ENCODE measurements at places on chromosomes 11 and 22.

DNA sequence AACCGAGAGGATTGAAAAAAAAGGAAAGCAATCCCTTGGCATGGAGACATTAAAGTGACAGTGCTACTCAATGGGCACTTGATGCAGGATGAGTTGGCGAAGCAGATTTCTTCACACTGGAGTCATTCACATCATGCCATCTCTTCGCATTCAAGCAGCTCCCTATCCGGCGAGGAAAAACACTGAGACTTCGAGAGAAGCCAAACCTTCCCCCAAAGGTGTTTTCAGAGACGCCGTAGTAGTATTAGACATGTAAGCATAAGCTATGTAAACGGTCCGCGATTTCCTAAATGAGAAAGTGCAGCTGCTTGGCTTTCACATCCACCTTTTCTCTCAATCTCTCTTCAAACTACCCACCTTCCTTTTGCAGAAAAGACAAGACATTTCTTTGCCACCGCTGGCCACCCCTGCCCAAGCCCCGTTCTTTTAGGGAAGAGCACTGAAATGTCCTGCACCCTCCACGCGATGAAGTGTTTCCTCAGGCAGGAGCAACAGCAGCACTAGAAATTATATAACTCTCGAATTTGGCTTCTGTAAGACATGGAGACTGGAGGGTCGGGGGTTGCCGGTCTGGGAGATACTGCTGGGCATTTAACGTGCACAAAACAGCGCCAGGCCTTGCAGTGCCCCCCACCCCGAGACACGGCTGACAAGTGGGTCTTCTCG is at the start of gene DLG2:
TSS of gene DLG2 (minus strand) at position 13 of the 666 bp plus-strand sequence.
- DNase-seq = peak; percentile 42

GRCh38 chr11:78727816-78728215 is 153.2 kb upstream of the NARS2 start:
- DNase-seq = no peak

GRCh38 chr11:74949753-74950137 is 679 bp downstream of the SPCS2 start:
- DNase-seq = no peak

DNA sequence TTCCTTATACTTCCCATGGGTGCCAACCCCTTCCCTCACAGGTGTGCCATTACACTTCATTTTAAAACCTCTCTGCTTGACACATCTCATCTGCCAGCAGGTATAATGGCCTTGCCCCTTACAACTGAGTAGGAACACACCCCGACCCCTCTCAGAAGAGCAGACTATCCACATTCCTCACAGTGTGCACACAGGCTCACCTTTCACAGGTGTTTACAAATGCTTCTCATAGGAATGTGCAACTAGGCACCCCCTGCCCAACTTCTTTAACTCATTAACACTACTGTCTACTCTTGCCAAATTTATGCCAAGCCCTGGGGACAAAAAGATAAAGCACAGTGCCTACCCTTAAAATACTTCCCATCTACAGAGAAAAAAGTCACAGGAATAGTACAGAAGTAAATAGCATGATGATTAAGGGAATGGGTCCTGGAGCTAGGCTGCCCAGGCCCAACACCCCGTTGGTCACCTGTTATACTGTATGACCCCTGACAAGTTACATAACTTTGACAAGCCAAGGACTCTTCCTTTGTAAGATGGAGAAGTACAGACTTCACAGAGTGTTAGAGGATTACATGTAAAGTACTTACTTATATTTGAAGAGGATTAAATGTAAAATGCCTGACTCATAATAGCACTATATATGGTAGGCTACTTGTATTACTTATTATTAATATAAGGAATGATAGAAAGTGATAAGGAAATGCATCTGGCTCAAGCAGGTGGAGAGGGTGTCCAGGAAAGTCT is 15.2 kb downstream of the TRIM3 start:
- no peak for DNase-seq

DNA sequence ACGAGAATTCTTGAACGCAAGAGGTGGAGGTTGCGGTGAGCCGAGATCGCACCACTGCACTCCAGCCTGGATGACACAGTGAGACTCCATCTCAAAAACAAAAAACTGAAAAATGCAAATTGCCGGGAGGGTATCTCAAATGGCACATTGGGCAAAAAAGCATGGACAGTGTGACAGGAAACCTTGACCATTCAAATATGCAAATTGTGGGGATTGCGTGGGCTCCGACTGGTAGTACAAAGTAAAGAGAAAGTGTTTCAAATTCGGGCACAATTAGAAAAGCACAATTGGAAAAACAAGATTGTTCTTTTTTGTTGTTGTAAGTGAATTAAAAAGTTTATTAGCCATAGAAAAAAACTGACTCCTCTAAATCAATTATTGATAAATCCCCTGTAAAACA is 56.7 kb upstream of the NUP160 start:
- DNase-seq = no peak

- no peak for DNase-seq
Measured at GRCh38 chr11:2526808-2527381, 82.1 kb downstream of the KCNQ1 start.

GRCh38 chr22:42760806-42761565 is 40.3 kb upstream of the A4GALT start:
- DNase-seq = no peak

DNA sequence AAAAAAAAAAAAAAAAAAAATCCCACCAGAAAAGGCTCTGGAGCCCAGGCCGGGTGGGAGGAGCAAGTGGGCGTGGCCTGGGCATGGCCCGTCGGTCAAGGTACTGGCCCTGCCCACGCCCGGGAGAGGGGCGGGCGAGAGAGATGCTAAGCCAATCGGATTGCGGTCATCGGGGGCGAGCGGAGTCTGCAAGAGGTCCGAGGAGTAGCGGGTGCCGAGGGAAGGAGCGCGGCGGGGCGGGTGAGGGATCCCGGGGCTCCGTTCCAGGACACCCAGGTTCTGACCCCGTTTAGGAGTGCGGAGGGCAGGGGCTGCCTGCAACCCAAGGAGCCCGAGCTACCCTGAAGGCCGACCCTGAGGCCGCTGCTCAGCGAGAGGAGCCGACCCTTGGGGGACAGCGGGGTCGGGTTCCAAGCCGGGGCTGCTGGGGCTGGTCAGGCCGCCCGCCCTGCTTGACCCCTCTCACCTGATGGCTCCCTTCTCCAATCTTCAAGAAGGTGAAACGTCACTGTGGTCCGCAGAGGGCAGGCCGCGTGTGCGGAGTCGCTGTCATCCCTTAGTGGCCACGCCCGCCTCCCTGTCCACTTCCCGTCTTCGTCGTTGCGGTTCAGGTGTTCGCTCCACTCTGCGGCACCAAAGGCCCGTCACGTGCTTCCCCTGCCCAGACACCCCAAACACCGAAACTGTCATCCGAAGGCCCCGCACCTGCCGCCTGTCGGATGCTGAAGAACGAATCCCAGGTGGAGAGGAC is 11.1 kb upstream of the TAB1 start:
- peak; percentile 88 for DNase-seq

GRCh38 chr11:48093323-48093722 is 113.0 kb downstream of the PTPRJ start:
- no peak for DNase-seq

DNA sequence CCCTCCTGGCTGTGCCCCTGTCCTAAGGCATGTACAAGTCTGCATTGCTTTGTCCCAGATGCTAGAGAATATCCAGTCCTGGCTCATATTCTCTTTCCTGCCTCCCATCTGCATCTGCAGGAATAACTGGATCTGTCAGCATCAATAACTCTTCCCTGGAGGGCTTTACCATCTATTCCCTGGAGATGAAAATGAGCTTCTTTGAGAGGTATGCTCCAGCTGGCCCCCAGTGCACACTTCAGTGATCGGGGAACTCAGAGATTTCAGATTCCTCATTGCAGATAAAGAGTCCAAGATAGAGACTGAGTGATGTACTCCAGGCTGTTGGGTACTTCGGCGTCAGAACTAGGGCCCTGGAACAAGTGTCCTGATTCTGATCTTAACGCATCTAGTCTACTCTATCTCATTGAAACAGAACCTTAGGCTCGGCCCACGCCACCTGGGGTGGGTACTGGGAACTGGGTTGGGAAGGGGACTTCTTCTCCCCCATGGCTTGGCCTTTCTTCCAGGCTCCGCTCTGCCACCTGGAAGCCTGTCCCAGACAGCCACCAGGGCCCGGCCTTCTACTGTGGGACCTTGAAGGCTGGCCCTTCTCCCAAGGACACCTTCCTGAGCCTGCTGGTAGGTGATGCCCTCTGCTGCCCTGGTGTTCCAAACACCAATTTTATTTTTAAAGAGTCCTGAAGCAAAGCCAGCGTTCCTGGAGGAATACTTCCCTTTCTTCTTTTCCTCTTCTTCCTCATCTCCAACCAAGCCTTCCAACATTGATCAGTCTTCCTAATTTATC is 17.8 kb upstream of the GLB1L2 start:
- DNase-seq = no peak

- no peak for DNase-seq
Measured at GRCh38 chr11:37972691-37973090, 1374.7 kb upstream of the RAG2 start.

GRCh38 chr11:27012234-27012921 is 18.5 kb downstream of the FIBIN start:
- no peak for DNase-seq

GRCh38 chr11:34916015-34916842 is at the start of the genes APIP and PDHX:
Gene APIP (minus strand): TSS chr11:34916379. CDS start chr11:34916284, 95 bp downstream.
Gene PDHX (plus strand): TSS chr11:34916618. CDS start chr11:34916656, 38 bp downstream.
- peak; percentile 97 for DNase-seq

DNA sequence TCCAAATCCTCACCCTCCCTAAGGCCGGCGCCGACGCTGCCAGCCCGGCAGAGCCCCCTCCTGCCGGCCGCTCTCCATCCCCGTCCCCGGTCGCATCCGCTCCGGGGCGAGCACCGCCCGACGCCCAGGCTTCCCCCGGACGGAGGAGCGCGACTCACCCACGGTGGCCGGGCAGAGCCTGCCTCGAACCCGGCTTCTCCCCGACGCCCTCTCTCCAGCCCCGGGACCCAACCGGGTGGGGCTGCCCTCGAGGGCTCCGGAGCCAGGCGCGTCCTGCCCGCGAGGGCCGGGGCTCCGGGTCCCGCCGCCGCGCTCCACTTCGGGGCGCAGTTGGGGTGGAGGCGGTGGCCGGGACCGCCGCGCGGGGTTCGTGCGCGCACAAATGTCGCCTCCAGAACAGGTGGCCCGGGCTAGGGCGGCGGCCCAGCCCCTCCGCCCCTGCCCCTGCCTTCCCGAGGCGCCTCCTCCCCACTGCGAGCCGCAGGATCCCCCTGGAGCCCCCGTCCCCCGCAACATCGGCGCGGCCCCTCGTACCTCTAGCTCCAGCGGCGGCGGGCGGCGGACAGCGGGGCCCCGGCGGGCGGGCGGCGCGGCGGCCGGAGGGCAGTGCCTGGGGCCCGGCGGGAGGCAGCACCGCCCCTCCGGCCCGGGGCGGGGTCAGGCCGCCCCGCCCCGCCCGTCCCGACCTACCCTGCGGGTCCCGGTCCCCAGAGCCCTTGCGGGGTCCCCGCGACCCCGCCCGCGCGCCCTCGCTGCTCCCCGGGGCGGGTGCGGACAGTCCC is at the start of gene A4GALT:
TSS of gene A4GALT (minus strand) at position 608 of the 782 bp plus-strand sequence. CDS start 26,919 bp downstream, outside the sequence.
- DNase-seq = peak; percentile 31

GRCh38 chr22:22887621-22888503 is at the start of gene IGLL5:
Gene IGLL5 (plus strand): TSS chr22:22887816. CDS start chr22:22888054, 238 bp downstream.
- no peak for DNase-seq

DNA sequence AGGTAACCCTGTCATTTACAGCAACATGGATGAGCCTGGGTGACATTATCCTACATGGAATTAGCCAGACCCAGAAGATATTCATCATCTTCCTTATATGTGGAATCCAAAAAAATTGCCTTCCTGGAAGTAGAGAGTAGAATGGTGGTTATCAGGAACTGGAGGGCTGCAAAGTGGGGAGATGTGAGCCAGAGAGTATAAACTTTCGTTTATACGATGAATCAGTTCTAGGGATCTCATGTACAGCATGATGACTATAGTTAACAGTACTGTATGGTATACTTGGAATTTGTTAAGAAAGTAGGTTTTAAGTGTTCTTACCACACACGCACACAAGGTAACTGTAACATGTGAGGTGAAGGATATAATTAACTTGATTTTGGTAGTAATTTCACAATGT is 79.1 kb downstream of the TBC1D22A start:
- no peak for DNase-seq

- DNase-seq = no peak
Measured at GRCh38 chr11:97201743-97202612, 812.2 kb downstream of the JRKL start.

- DNase-seq = no peak
Measured at GRCh38 chr22:47940211-47940610, 1177.8 kb downstream of the TBC1D22A start.

- no peak for DNase-seq
Measured at GRCh38 chr11:2207773-2208621, 36.4 kb upstream of the TH start.

GRCh38 chr22:48711669-48712068 is 1116.0 kb downstream of the BRD1 start:
- DNase-seq = no peak

GRCh38 chr11:35347921-35348331 is 71.4 kb downstream of the SLC1A2 start:
- no peak for DNase-seq

- no peak for DNase-seq
Measured at GRCh38 chr11:126246636-126247035, 22.1 kb downstream of the SRPRA start.

GRCh38 chr11:67584881-67585873 is 1.6 kb downstream of the GSTP1 start:
- DNase-seq = no peak

DNA sequence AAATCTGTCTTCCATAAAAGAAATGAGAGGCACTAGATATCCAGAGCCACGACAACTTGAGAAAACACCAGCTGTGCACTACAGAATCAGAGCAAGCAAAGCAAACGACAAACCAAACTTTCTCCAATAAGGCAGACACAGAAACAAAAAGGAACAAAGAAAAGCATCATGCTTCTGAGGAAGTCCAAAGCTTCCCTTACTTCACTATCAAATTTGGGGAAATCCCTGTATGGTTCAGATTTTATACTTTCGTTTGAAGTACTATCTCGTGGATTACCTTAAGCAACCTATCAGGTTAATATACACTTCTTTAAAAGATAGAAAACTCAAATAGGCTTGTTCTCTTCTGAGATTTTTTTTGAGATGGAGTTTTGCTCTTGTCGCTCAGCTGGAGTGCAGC is 27.7 kb downstream of the ALG9 start:
- DNase-seq = no peak

DNA sequence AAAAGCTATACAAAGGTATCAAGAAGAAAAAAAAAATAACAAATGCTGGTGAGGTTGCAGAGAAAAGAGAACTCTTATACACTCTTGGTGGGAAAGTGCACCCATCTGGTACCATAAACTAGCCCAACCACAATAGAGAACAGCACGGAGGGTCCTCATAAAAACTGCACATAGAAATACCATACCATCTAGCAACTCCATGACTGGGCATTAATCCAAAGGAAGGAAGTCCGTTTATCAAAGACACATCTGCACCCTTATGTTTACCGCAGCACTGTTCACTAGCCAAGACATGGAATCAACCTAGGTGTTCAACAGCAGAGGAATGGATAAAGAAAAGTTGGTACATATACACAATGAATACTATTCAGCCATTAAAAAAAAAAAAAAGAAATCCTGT is 10.8 kb upstream of the CLDN5 start:
- DNase-seq = no peak

DNA sequence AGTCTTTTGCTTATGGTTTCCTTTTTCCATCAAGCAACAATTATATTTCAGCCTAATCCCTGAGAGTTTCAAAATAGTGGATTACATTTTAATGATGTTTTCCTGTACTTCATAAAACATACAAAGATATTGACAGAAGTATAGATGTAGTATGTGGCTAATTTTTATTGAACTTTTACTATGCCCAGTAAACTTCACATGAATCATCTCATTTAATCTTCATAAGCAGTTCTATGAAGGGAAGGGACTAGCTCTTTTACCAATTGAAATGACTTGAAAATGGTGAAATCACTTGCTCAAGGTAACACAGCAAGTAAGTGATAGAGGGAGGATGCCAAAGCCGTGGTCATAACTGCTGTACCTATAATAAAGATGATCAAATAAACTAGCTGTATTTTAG is 27.5 kb downstream of the RTN3 start:
- no peak for DNase-seq

All from ACHN (cell line).